ENCODE measurements at places on chromosomes 16 and 17.

DNA sequence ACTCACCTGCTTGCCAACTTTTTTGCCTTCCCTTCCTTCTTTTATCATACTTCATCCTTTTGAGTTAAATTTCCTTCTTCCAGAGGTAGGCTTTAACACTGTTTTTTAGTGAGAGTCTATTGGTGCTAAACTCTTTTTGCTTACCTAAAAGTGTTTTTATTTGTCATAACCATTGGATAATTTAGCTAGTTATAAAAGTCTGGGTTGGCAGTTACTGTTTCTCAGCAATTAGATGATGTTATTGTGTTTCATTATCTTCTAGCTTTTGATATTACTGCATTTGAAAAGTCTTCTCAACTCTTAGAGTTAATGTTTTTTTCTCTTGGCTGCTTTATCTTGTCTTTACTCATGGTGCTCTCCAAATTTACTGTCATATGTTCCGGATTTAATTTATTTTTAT is 22.6 kb downstream of the ZNRF1 start:
- DNase-seq = no peak

GRCh38 chr16:83351846-83352245 is 455.9 kb upstream of the HSBP1 start:
- no peak for DNase-seq

- no peak for DNase-seq
Observed at GRCh38 chr17:83153681-83154310, 74.4 kb downstream of the METRNL start.

DNA sequence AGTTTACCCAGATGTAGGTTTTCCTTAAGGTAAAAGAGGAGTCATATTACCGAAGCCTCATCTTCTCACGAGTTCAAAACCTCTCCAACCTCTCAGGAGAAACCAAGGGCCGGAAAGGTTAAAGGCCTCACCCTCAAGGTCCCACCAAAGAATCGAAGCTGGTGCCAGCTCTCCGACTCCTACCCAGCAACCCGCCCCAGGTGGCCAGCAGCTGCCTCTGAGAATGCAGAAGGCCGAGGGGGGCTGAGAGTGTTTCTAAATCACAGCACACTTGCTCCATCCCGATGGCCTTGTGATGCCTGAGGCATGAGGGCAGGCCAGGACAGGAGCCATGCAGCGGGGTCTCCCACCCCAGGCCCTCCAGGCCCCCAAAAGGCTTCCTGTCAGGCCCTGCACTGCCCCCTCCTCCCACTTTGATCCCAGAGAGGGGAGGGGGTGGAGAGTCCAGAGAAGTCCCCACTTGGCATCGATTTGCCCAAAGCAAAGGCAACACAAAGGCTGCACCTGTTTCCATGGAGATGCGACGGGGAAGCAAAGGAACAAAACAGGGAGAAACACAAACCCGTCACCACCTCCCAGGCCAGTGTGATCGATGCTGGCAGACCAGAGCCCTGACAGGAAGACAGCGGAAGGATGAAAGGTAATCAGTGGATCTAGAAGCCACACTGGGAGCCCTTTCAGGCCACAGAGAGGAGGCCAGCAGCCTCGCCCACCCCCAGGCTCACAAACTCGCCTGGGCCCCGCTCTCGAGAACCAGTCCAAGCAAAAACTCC is 39.0 kb downstream of the CUEDC1 start:
- no peak for DNase-seq

DNA sequence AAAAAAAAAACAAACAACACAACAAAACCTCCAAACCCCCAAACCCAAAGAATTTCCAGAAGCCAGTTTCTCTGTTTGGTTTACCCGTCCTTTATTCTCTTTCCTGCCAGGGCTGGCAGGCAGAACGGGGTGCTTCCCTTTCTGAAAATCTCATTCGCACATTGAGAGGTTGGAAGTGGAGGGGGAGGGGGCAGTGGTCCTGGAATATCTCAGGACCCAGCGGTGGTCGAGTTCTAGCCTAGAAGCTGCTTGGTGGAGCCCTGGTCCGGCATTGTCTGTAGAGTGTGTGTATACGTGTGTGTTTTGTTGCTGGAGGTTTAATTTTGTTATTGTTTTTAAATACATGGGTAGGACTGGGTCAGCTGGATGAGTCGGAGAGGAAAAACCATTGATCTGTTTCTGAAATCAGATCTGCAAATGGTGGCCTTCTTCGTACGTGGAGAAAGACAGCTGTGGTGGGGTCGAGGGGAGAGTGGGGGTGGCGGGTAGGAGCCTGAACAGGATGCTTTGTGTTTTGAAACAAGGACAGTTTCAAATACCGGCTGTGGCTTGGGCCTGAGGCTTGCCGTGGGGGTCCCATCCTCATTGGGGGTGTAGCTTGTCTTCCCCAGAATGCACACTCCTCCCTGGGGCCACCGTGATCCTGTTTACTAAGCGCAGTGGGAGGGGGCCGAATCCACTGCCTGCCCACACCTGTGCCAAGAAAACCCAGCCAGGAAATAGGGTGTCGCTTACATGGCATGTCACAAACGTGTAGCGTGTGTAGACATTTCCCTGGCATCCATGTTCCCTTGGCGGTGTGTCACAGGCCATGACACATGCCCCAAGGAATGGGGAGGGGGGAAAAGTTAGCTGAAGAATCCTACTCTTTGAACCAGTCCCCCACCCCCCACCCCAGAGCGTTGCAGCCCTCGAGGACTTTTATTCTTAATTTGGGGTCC is 1.6 kb downstream of the CMIP start:
- DNase-seq = peak; percentile 61

Data from transverse colon (tissue), 4 donors.